AG08395 (cell line): ENCODE measurements at places on chromosomes 2 and 18.

- DNase-seq = peak; percentile 69
These were observed 123.5 kb upstream of the LGALSL start for GRCh38 chr2:64330281-64331113.

- peak; percentile 55 for DNase-seq
These were observed 86.2 kb upstream of the CCDC195 start for GRCh38 chr2:224802407-224802806.

- DNase-seq = no peak
These were observed 80.8 kb upstream of the PAPOLG start for GRCh38 chr2:60675301-60675700.

- DNase-seq = no peak
These were observed 99.4 kb upstream of the GALNT5 start for GRCh38 chr2:157158111-157158510.

DNA sequence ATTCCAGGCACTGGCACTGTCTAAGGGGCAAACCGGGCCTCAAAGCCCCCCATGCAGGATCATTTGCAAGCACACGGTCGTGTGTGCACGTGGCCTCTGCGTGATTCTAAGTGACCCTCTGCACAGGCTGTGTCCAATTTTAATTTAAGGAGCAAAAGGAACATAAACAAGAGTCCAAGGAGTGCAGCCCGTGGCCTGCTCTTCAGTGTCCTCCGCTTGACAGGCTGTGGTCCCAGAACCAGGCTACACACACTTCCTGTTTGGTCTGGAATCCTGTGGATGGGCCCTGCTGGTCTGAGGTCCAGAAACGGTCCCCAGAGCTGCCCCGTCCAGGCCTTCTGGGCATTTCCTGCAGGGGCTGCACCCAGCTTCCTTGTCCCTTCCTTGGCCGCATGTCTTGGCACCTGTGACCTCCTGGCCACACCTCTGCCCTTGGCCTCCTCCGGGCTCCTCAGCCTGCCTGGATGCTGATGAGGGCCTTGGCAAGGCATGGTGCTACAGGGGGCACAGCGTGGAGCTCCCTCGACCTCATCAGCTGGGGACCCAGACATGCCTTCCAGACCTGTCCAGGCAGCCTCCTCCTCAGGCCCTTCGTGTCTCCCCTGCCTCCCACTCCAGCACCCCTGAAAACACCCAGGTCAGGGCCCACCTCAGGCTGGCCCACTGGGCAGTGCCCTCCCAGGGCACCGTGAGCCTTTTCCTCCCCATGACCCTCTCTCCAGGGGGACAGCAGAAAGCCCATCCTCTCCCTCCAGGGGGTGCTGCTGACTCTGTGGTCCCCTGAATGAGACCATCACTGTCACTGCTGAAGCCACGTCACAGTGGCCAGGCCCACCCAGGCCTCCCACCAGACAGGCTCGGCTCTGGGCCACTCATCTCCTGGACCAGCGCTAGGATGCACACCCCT lies 136.4 kb upstream of the GPC1 start:
- DNase-seq = no peak

GRCh38 chr2:178395295-178395694 lies 55.7 kb downstream of the PRKRA start:
- no peak for DNase-seq

DNA sequence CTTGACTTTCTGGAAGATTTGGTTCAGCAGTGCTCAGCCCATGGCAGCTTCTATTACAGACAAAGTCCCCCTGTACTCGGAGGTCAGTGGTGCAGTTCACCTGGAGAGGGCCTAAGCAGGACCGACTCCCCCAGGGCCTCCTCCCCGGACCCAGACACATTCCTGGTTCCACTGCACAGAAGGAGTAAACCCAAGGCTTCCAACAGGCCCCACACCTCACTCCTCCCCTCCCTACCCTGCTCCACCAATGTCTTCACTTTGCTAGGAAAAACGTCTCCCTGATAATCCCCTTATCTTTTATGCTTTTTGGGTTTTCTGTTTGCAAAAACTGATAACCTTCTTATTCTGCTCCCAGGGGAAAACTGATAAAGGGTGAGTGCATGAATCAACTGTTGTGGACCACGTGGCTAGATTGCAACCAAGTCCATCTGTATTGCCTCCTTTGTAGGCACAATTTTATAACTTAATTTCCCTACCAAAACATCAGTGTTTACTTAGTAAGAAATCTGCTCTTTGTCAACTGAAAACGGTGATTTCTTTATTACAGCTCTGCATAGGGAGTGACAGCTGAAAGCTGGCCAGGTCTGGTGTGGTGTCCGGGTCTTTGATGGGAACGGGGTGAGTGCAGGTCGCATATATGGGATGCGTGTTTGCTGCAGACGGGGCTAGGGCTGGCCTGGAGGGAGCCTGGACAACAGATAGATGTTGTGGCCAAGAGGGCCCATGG lies 202.5 kb downstream of the GLI2 start:
- no peak for DNase-seq

DNA sequence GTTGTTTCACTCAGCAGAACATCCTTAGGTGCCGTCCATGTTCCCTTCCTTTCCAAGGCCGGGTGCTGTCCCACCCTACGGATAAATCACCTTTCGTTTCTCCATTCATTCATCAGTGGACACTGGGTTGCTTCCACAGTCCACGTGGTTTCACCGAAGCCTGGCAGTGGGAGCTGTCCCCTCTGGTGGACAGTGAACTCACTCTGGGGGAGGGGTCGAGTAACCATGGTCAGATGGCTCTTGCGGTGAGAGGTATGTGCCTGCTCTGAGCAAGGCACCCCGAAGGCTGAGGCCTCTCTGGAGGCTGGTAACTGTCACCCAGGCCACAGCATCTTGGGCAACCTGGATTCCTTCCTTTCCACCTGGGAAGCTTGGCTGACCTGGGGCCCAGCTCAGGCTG lies 61.5 kb upstream of the TWIST2 start:
- DNase-seq = peak; percentile 68

DNA sequence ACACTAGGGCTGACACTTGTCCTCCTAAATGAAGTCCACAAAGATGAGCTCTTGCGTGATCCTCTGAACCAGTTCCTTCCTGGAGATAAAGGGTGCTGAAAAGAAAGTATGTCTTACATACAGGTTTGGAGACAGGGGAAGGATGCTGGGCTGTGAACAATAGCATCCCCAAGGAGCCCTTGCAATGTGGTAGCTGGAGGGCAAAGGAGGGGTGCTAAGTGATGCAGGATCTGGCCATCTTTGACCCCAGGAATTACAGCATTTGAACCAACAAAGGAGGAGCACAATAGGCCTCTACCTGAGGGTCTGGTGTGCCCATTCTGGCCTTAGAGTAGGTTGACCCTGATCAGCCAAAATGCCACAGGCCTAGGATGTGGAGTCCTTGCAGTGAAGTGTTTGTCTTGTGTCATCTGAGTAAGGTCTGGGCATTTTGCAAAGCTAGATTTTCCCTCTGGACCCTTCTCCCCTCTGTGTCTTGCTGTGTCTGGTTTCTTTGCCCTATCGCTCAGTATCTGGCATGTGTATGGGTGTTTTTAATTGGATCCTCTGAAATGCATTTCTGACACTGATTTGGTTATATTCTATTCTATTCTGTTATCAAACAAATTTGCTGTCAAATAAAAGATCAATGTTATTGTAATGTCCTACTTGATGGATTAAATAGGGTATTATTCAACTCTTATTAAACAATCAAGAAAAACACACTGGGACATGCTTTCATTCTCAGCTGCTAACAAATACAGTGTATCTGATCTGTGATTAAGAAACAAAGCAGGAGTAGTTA lies 364.8 kb upstream of the MEIS1 start:
- no peak for DNase-seq
